GM12892 (cell line): ENCODE measurements at places on chromosomes 3 and 15.

GRCh38 chr3:183941216-183941615 is 56.5 kb upstream of the PARL start:
- DNase-seq, result no peak

GRCh38 chr3:146692254-146692653 is 87.1 kb upstream of the PLSCR5 start:
- DNase-seq, result no peak

DNA sequence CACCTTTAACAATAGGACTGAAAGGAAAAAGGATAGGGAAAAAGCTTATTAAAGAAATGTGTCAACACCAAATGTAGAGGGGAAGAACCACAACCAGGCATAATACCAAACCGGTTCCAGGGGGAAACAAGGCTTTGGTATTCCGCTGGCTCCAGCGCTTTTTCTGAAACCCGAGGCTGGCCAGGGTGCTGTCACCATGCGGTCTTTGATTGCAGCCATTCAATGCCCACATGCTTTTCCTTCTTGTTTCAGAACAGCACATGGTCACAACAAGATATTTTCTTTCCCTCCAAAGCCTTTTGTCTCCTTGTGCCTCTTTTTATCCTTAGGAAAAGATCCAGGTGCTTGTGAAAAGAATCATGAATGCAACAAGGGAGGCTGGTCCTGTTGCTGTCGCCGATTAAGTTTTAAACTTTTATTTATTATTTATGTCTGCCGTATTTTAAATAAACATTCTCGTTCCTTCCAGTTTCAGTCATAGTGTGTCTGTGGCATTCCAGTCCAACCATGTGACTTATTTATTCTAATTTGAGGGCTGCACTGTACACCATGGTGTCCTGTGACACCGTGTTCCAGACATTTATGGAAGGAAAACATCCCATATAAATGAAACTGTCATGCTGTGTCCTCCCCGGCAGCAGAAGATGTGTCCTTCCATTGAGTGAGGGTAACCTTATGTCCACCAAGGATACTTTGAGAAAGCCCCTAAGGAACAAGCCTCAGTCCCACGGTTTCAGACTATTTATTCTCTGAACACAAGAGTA is 41.1 kb downstream of the CCK start:
- no peak for DNase-seq

DNA sequence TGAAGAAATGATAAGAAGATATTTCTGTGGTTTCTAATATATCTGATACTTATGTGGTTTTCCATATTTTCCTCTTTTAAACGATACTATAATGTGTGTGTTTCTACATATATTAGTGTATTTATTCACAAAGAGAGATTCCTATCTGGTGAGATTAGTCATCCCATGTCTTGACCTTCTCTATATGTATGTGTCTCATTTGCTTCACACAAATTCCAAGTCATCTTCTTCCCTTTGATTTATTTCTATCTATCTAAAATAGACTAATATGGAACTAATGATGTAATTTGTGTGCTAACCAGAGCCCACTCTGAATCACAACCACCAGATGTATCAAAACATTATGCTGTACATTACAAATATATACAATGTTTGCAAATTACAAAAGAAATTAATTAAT is 154.7 kb upstream of the KCNMB2 start:
- DNase-seq, result no peak

DNA sequence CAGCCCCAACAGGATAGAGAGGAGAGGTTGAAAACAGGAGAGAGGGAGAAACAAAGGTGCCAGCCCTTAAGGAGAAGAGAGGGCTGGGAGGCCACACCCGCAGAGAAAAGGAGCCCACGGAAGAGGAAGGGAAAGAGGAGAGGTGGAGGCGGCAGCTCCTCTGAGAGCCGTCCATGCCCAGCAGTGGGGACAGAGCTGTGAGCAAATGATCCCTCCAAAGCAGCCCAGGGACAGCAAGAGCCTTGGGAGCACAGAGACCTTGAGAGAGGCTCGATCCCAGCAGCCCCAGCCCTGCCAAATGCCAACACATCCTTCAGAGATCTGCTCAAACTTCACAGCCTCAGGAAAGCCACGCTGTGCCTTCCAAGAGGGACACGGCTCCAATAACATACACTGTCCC is 66.7 kb upstream of the CORO2B start:
- no peak for DNase-seq

GRCh38 chr15:85509973-85510372 is 129.6 kb downstream of the AKAP13 start:
- DNase-seq, result no peak

- peak; percentile 51 for DNase-seq
Observed at GRCh38 chr3:197023241-197023997, 6.2 kb downstream of the MELTF start.
